ENCODE measurements at places on chromosomes 3 and 15.

DNA sequence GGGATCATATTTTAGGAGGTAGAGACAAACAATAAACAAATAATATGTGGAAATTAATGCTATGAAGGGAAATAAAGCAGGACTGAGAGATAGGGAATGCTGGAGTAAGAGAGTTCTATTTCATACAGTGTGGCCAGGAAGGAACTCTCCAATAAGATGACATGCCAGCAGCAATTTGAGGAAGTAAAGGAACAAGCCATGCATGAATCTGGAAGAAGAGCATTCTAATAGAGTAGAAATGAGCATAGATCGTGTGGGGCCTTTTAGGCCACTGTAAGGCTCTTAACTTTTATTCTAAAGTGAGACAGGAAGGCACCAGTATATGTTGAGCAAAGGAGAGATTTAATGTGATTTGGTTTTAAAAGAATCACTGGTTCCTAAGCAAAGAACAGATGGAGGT lies 126.3 kb downstream of the DMXL2 start:
- no peak for DNase-seq

DNA sequence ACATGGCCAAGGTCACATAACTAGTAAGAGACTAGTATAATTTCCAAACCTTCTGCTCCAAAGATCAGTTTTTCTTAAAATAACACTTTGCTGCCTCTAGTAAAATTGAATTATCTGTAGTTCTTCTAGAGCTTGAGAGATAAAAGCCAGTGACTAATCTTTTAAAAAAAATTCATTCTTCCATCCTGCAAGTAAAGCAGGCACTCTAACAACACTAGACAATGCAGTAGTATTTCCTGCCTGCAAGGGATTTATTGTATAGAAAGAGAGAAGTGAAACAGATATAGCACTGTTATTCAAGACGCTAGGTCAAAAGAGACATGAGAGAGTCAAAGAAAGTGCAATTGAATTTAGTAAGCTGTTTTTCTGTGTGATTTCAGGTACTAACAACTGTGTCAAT lies 159.5 kb upstream of the TBC1D5 start:
- DNase-seq, result no peak

DNA sequence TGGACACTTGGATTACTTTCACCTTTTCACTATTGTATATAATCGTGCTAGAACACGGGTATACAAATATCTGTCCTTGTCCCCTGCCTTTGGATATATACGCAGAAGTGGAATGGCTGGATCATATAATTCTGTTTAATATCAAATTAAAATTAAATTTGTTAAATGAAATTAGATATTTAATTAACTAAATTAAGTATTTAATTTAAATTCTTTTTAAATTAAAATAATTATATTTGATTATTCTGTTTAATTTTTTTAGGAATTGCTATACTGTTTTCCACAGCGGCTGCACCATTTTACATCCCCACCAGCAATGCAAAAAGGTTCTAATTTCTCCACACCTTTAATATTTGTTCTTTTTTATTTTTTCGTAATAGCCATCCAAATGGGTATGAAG lies 84.3 kb downstream of the DOCK3 start:
- DNase-seq, result no peak

GRCh38 chr15:73028831-73029451 lies 23.3 kb upstream of the NEO1 start:
- DNase-seq, result no peak

DNA sequence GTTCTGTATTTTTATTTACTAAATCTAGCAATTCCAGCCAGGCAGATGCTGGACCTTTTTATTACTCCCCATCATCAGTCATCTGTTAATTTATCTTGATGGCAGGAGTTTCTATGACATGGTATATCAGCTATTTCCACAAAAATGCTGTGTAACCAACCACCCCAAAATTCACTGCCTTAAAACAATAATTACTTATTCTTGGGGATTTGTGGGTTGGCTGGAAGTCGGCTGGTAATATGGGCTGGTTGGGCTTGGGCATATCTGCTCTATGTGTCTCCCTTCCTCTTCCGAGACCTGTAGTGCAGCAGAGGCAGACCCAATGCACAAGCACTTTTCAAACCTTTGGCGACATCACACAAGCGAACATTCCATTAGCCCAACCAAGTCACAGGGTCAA lies 92.1 kb upstream of the UBE2E1 start:
- no peak for DNase-seq

GRCh38 chr3:20047341-20047779 lies 7.1 kb downstream of the KAT2B start:
- DNase-seq, result no peak
